ENCODE measurements at places on chromosomes 2 and 18.

DNA sequence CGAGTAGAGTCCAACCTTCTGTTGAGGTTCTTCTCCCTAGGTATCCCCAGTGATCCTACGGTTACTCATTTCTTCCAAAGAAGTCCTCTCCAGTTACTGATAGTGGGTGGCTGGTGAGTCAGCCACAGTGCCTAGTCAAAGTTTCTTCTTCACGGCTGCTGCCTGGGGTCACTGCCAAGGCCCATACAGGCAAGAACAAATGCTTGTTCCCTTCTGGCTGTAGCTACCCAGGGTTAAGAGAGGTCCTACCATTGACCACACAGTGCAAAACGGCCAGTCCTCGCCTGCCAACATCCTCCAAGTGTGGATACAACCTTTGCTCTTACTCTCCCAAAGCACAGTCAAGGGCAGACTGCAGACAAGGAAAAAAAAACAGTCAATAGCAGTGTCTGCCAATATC lies 2.9 kb upstream of the PTPN4 start:
- no peak for ATAC-seq

DNA sequence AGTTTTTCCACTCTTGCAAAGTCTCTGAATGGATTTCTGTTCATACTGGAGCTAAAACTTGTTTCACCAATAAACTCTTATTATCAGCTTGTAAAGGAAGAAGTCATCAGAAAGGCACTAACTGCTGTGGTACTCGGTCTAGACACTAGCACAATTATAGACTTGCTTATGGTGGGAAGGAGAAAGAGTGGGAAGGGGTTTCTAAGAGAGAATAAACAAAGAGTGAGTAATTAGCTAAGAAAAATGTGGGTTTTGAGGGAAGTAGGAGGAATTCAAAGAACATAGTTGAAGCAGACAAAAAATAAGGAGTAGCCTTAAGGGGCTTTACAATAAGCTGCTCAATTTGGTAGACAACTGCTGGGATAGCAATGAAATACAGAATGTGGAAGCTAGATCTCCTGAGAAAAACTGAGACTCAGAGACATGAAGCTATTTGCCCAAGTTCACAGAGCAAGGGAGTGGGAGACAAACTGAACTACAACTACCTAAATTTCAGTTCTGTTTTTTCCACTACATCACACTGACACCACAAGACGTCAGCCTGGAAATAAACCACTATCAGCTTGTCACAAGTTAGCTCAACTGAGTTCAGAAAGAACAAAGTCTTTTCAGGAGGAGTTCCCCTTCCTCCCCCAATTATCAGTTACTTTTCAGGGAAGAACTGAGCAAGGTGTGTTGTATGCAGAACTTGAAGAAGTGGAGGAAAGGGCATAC lies 59.7 kb downstream of the MAP4K3 start:
- ATAC-seq: peak; percentile 88

- ATAC-seq: peak; percentile 78
Observed at GRCh38 chr18:77522051-77522675, 272.5 kb downstream of the GALR1 start.

GRCh38 chr2:85413592-85414420 lies 3.6 kb upstream of the CAPG start:
- ATAC-seq: peak; percentile 56

- no peak for ATAC-seq
Observed at GRCh38 chr2:235264512-235264911, 229.3 kb upstream of the AGAP1 start.

- ATAC-seq: no peak
Observed at GRCh38 chr2:69943843-69944525, 17.4 kb downstream of the ASPRV1 start.

DNA sequence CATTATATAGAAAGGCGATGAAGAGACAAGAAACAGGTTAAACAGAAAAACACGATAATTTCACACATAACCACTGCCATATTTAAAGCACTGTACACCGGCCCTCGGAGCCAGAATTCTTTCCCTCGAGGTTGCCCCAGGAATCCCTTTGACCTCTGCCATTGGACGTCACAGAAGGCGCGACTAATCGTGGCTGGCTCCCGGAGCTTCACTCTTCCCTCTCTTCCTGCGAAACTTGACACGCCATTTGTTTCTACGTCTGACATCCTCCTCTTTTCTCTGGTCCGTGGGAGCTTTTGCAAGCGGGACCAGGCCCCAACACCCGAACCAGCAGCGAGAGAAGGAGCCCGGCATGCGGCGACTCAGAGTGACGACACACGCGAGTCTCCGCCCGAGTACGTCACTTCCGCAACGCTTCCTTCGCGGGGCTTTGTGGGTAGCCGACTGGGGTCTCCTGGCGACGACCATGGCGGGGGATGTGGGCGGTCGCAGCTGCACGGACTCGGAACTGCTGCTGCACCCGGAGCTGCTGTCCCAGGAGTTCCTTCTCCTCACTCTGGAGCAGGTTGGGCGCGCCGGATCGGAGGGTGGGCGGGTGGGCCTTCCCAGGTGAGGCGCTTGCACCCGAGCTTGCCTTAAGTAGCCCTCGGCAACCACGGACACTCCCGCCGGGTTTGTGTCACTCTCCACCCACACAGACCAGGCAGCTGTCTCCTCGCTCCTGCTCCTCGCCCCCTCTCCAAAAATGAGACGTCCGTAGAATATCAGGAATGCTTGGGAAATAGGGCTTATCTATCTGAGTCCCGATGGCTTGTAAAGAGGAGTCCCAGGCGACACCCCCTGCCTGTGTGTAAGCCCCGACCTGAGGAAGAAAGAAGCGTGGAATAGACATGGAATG lies at the start of gene C2orf49:
Gene C2orf49 (plus strand): TSS at position 419 of the 898 bp plus-strand sequence. CDS start 48 bp downstream, at position 467.
- ATAC-seq: peak; percentile 96

DNA sequence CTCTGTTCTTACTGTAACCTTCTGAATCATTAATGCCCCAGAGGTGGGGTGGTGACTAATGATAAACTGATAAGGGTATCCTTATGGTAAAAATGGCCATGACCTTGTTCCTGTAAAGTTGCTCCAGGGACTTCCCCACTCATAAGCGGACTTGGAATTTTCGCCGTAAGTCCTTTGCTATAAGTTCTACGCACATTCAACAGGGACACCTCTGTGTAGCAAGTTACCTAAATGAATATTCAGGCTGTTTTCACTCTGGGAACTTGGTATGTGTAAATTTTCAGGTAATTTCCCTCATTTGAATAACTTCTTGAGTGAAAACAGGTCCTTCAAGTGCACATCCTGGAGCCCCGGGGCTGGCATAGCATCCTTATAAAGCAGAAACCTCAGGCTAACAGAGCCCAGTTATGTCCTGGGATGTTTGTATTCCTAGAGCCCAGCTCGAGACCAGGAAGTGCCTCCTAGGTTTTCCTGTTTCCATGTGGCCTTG lies 9.4 kb upstream of the AGFG1 start:
- peak; percentile 75 for ATAC-seq

GRCh38 chr2:207825978-207826377 lies 56.3 kb upstream of the FZD5 start:
- ATAC-seq: no peak

- ATAC-seq: no peak
Observed at GRCh38 chr2:239121600-239122012, 273.7 kb downstream of the TWIST2 start.

DNA sequence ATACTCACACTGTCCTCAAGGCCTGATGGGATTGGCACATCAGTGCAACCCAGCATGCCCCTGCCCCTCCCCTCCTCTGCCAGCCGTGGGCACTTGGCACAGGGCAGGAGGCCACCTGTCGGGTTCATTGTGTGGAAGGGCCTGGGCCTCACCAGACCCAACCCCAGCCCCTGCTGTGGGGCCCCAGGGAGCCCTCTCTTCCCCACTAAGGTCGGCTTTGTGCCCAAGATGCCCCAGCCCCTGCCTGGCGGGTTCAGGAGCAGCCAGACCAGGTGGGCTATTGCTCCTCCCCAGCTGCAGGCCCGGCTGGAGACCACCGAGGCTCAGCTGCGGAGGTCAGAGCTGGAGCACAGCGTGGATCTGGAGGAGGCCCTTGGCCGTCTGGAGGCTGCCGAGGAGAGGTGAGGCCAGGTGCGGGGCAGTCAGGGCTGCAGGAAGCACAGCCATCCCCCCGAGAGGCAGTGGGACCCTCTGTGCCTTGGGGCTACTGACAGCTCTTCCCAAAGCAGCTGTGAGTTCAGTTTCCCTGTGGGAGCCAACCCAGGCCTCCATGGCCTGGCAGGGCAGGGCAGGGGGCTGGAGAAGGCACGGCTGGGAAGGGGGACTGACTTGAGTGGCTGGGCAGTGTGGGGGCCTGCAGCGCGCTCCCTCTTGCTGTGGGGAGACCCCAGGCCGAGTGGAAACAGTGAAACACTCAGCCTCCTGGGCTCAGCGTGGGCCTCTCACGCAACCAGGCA lies 16.3 kb downstream of the CROCC2 start:
- ATAC-seq: no peak

DNA sequence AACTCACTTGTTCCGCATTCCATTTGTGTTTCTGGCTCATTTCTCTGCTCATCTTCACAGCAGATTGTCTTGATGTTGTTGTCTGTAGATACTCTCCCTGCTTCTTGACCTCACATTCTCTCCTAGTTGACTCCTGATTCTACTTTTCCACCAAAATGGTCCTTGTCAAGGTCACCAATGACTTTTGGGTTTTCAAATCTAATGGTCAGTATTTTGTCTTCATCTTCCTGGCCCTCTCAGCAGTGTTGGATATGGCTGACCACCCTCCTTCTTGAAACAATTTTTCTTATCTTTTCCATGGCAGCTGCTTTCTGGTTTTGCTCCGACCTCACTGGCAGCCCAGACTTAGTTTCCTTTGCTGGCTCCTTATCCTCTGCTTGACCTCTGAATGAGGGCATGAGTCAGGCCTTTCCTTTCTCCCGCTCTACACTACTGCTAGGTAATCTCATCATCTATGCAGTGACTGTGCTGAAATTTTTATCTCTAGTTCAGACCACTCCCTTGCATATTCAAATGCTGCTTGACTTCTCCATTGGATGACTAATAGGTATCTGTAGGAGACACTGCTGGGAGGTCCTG lies 386.6 kb upstream of the SPRED2 start:
- no peak for ATAC-seq

- no peak for ATAC-seq
Observed at GRCh38 chr18:54830866-54831265, 2.6 kb downstream of the RAB27B start.

GRCh38 chr2:100404411-100404810 lies 13.1 kb downstream of the CHST10 start:
- no peak for ATAC-seq

DNA sequence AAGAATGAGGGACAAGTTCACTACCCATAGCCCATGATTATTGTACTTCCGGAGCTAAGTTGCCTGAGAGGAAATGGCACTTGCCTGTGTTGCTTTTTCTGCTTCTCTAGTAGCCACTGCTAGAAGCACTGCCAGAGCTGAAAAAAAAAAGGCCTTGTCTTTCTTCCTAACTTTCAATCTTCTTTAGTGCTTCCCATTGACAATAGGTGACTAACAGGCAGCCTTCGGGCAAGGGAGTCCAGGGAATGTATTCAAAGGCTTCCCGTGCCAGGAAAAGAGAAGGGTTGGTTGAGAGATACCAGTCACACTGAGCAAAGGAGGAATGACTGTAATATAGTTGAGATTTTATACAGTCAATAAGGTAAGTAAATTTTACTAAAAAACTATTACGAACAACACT lies 242.0 kb downstream of the CALCRL start:
- ATAC-seq: no peak

GRCh38 chr2:6370753-6371551 lies 494.8 kb downstream of the CMPK2 start:
- ATAC-seq: no peak

DNA sequence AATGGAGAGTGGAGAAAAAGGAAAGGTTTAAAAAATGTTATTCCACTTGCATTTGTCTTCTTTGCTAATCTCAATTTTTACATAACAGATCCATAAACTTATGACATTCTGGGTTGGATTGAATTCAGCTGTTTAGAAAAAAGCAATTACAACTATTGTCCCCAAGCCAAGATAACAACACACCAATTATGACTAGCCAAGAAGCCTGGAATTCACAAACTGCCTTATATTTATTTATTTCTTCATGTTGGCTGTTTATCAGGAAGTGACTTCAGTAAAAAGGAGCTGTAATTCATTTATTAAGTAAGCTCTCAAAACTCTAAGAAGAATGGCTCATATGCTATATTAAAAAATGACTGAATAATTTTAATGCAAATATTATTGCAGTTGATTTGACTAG lies 137.4 kb downstream of the CALCRL start:
- ATAC-seq: no peak

DNA sequence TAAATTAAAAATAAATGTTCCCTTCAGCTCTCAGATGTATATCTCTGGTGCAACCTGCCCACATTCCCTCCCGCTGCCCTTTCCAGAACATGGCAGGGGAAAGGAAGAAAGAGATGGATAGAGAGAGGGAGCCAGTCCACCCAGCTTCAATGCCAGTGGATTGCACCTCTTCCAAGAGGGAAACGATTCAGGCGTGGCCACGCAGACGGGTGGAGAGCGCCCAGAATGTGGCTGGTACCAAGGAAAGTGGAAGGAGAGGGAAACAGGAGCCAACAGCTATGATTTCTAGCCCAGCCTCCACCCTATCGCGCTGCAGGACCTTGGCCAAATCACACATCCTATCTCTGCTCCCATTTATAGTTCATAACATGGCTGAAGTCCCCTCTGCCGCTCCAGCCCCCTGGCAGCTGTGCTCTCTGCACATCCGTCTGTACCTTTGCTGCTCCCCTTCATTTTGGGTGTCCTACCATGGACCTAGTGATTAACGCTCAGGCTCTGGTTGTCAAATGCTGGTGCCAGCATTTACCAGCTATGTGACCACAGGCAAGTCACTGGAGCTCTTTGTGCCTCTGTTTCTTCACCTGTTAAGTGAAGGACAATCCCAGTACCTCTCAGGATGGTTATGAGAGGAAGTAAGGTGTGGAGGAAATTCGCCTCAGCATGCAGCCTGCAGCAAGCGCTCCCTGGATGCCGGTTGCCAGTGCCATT lies 66.5 kb downstream of the SFXN5 start:
- no peak for ATAC-seq

- ATAC-seq: peak; percentile 98
Observed at GRCh38 chr18:10490401-10491165, 35.2 kb upstream of the NAPG start.

- ATAC-seq: no peak
Observed at GRCh38 chr2:180829836-180830235, 150.6 kb upstream of the UBE2E3 start.

- no peak for ATAC-seq
Observed at GRCh38 chr2:195395362-195395761, 261.7 kb upstream of the SLC39A10 start.

DNA sequence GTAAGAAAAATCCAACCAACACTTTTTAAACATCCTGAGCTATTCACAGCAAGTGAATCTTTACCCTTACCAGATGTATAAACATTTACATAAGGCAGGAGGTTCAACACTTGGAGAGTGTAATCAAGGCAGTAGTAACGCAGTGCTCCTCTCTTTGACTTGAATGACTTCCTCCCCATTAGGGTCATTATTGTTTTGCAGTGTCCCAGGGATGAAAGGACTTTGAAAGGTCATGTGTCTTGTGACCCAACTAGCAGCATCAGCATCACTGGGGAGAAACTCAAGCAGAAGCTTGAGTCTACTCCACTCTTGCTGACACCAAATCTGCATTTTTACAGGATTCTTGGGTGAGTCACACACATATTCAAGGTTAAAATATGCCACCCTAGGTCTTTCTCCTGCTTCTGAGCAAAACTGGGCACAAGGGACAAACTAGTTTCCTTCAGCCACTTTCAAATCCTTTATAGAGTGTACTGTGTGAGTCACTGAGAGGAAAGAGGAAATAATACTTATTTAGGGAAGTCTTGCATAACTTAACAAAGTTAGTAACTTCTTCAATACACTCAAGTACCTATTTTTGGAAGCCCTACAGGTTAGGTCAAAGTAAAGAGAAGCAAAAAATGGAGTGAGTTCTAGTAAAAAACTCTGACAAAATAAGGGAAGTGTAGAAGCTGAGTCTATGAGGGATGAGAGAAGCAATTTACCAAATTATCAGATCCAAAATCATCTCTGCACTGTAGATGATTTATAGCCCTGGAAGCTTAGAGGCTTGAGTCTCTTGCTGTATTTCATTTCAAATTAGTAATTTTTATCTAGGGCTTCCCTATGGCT lies 51.0 kb upstream of the EML4 start:
- peak; percentile 99 for ATAC-seq

Measured in stimulated activated memory B cell treated with anti-CD40 and anti-IgM and Interleukin-4, amounts not matched to agents 10 μg/mL and 1 μg/mL and 100 μg/mL, for 72 hours (primary cell).